Esophagus squamous epithelium (tissue), 5 donors: ENCODE measurements at places on chromosomes 5 and 9.

DNA sequence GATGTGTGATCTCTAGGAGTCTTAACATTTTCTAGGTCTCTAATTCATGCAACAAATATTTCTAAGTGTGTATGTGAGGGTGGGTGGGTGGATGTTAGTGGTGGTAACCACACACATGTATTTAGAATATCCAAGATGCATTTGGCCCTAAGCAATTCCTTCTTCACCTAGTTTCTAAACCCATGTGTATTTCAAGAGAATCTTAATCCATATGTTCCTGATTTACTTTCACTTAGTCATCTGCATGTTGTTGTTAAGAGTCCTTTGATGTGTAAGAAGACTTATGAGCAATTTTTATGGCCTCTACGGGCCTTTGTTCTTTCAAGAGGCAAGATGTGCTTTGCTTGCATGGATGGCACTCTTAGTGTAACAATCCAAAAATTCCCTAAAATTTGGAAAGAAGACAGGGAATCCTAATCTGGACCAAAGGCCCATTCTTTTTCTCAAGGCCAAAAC lies 282.6 kb downstream of the SPATA31D1 start:
- DNase-seq = no peak

GRCh38 chr9:130104491-130105193 lies 50.9 kb downstream of the GPR107 start:
- DNase-seq = no peak

DNA sequence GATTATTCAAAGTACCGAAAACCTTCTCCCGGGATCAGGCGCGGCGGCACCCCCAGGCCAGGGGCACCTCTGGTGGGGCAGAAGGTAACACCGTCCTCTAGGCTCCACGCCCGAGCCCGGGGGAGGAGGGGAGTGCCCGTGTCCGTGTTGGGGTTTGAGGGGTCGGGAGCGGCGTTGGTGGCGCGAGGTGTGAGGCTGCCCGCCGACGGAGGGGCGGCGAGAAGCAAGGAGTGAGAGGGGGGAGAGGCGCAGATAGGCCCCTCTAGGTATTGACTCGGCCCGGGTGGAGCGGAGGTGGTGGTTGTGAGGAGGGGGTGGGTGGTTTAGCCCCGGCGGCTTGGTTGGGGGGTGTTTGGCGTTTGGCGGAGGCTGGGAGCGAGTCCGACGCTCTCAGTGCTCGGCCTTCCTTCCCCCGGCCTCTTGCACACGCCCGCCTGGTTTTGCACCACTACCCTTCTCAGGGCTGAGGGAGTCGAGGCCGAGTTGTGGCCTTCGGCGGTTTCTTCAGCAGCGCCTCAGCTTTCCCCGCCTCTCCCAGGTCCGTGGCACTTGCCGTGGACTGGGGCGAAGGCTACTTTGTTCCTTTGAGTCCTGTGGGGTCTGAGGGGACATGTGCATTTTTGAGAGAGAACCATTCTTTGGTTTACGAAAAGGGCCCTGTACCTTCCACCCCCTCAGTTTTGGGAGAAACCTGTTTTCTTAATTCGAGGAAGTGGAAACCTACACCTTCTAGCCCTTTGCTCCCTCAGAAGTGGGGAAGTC lies 450 bp downstream of the GPBP1 start:
- no peak for DNase-seq

DNA sequence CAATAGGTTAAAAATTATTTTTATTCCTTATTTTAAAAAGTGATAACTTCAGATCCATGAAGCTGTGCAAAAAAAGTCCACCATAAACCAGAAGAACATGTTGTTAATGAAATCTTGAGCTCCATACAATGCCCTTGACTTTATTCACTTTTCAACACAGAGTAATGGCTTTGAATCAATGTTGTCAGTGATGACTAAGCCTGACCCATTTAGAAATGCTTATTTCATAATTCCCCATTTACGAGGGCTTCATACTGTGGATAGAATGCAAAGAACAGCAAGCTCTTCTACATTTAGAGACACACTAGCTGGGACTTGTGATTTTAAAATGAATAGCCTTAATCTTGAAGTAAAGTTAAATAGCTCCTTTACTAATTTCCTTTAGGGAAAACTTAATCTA lies 25.7 kb upstream of the IL9 start:
- DNase-seq = no peak

DNA sequence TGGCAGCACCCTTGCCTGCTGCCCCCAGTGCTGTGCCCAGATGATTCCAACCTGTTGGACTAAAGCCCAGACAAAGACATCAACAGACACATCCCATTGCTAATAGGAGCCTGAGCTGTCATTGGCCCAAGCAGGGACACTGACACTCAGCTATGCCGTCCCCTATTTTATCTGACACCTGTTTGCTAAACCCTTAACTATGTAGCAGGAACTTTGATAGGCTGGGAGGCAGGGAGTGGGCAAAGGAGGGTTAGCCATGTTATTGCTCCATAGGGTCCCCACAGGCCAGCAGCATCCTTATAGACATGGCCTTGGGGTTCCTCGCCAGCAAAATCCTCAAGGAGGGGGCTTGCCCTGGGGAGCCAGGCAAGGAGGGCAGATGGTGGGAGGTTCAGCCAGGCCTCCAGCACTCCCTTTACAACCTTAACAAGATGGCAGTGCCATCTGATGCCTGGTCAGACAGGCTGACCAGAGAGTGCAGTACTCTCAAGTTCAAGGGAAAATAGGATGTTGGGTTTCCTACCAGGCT lies 50.4 kb upstream of the CDKN2AIPNL start:
- DNase-seq = no peak

DNA sequence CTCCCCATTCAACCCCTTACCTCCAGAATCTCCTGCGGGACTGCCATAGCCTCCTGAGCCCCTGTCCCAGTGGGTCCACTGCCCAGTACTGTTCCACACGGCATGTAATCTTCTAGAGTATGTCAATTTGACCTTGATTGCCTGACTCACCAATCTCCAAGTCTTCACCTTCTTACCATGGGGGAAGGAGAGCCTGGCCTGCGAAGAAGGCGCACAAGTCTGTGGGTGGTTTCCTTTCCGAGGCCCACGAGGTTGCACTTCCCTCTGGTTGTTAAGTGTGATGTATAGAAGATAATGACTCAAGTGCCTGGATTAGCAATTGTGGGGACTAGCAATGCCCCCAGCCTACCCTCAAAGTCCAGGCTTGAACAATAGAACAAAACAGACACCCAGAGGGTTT lies 8.1 kb upstream of the TENT4A start:
- DNase-seq = no peak

DNA sequence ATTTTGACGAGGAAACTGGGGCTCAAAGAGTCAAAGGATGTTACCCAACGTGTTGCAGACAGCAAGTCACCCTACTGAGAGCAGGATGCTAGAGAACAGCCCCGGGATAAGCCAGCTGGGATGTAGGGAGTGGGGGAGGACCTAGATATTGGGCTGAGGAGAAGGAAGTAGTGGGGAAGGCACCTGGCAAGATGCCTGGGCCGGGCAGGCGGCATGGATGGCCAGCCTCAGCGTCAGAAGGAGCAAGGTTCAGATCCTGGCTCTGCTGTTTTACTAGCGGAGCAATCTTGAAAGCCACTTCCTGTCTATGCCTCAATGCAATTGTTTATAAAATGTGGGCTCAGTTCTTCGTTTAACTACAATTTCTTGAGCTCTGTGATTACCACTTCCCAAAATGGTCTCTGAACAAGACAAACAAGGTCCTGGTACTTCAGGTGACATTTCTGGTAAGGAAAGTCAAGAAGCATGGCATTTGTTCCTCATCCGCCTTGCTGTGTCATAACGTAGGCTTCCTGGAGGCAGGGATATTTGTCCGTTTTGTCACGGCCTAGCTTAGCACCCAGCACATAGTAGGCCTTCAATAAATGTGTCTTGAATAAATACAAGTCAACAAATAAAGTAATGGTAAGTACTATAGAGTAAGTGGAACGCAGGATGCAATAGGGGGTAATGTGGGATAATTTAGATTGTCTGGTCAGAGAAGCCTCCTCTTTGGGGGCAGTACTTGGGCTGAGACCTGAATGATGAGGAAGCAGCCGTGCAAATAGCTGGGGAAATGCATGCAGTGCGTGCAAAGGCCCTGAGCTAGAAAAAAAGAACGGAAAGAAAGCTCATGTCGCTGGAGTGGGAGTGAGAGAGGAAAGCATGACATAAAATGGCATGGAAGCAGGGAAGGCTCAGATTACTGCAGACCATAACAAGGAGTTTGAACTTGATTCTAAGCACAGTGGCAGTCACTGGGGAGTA lies 70.5 kb downstream of the SMIM23 start:
- DNase-seq = no peak

DNA sequence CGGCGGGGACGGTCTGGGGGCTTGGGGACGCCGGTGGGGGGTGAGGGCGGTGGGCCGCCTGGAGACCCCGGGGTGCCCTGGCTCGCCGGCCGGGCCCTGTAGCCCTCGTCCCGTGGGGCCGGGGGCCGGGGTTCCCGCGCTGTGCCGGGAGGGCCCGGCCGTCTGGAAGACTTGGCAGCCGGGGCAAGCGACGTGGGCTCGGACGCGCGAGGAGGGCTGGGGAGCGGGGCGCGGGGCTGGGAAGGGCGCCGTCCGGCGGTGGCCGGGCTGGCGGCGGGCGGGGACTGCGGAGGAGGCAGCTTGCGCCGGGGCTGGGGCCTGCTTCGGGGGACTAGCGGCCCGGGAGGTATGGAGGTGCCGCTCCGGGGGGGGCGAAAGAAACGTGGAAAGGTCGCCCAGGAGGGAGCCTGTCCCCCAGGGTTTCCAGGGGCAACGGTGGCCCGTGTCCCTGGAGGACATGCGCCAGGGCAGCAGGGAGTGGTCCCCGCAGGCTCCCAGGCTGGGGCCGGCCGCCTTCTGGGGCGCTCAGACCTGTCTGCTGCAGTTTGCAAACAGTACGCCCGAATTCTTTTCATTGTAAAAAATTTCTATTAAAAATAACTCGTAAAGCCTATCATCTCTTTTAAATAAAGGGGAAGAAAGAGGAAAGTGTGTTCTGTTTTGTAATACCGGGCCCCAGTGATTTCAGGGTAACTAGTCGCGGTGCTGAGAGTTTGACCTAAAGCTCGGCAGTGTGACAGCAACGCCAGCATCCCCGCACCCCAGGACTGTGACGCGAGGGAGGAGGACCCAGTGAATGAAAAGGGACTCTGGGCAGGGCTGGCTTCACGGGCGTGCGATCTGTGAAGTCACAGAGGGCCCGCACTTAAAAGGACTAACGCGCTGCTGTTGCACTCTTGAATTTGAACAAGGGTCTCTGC lies 752 bp upstream of the ANKH start:
- peak; percentile 11 for DNase-seq

DNA sequence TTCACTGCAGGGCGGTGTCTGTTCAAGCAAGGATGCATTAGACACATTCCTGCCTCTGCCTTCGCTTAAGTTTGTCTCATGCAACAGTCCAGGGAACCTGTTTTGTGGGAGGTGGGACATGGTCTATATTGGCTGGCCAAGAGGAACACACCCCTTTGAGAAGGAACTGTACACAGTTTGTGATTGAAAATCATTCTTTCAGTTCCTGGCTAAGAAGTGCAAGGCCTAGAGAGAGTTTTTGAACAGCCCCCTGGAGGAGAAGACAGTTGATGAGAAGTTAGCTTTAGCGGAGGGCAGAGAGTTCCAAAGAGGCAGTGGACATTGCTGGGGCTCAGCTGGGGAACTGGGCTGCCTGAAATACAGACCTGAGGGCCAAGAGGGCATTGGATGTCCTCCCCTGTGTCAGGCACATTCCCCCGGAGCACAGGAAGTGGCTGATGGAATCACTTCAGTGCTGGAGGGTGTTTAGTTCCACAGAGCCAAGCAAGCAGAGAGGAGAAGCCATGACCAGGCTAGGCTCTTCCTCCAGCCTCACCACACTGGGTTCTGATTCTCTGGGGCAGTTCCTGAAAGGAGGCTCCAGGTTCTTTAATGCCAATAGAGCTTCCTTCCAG lies 66.6 kb downstream of the RGS3 start:
- DNase-seq = no peak

DNA sequence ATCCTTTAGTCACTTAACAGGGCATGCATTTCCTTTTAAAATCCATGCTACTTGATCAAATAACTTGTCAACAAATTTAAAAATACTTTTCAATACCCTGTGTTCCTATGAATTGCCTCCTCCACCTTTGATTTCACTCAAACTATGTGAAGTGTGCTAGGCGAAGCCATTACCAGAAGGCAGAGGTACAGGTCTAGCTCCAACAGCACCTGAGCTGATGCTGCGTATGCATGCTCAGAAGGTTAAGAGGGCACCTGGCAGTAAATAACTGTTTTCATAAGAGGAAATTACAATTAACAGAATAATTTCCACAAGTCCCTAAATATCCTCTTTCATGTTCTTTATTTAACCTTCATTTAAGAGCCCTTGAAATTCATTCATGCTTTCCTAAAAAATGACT lies 251.8 kb downstream of the EFNA5 start:
- no peak for DNase-seq

GRCh38 chr9:104914466-104914865 lies 13.5 kb downstream of the ABCA1 start:
- DNase-seq = no peak

- DNase-seq = no peak
Measured at GRCh38 chr9:115038178-115038577, 79.8 kb downstream of the TNC start.

GRCh38 chr9:1745980-1746379 lies 269.2 kb upstream of the SMARCA2 start:
- DNase-seq = no peak

GRCh38 chr5:135600152-135600570 lies 21.4 kb upstream of the CXCL14 start:
- DNase-seq = no peak

- no peak for DNase-seq
Measured at GRCh38 chr5:91187032-91187431, 196.1 kb downstream of the ARRDC3 start.

GRCh38 chr5:121497176-121497575 lies 354.5 kb upstream of the FTMT start:
- DNase-seq = no peak

DNA sequence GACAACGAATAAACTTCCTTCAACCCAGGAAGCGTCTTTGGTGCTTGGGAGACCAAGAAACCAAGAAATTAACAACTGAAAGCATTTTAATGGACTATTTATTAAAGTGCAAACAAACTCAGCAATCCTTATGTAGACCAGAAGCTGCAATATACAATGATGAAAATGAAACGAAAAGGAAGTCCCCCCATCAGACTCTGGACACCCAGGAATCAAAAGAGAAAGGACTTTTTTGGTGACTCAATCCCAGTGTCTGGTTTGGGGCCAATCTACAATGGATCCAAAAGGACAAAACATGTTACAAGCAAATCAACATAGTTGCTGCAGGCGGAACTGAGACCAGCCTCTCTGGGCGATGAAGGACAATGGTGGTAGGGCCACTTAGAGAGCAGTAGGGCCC lies 39.5 kb downstream of the C9orf152 start:
- no peak for DNase-seq

GRCh38 chr9:17068671-17069070 lies 66.2 kb upstream of the CNTLN start:
- no peak for DNase-seq

DNA sequence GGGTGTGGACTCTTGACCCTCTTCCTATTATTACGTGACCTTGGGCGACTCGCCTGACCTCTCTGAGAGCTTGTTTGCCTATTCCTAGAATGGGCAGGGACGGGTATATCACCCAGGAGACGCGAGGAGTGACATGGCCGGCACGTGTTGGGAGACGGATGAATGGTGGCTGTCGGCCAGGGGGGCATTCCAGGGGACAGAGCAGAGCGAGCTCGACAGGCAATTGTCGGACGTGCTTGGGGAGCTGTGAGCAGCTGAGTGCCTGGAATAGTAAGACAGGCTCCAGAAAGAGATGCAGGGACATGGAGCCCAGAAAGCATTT lies 29.3 kb upstream of the UNC5A start:
- DNase-seq = no peak

GRCh38 chr5:169374761-169375160 lies 73.8 kb upstream of the SLIT3 start:
- DNase-seq = no peak
